Foreskin melanocyte (primary cell): ENCODE measurements at places on chromosomes 13 and 19.

DNA sequence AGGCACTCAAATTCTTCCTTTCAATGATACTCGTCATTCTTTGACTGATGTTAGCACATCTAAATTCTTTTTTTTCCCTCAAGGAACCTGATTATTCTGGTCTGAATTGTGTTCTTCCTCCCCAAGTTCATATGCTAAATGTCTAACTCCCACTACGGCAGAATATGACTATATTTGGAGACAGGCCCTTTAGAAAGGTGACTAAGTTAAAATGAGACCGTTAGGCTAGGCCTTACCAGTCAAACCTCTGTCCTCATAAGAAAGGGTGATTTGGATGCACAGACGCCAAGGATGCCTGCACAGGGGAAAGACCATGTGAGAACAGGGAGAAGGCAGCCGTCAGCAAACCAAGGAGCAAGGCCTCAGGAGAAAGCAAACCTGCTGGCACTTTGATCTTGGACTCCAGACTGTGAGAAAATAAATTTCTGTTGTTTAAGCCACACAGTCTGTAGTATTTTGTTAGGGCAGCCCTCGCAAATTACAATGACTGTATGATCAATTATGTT is 13.1 kb upstream of the FOXO1 start:
- DNase-seq, result no peak

DNA sequence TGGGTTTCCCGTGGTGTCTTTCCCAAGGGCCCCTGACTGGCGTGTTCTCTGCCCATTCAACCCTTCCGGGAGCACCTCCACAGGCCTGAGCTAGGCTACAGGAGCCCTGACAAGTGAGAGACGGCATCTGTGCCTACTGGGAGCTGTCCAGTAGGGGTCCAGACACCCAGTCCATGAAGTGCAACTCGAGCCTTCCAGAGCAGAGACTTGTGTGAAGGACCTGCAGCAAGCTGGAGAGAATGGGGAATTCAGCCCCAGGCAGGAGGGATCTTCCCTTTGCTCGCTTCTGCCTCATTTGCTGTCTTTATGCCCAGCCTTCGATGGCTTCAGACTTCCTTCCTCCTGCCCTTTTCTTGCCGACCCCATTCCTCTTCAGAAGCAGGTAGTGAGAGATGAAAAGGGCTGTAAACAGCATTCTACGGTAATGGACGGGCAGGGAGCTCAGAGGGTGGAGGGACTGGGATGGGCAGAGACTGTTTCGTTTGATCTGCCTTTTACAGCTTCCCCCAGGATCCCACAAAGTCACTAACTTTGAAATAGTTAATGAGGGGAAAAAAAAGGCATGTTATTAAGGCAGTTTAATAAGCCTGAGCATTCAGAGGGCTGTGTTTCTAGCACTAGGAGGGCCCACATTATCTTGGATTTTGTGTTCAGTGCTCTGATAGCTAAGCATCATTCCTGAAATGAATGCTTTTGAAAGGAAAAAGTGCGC is 327.6 kb downstream of the FGF9 start:
- DNase-seq, result no peak

DNA sequence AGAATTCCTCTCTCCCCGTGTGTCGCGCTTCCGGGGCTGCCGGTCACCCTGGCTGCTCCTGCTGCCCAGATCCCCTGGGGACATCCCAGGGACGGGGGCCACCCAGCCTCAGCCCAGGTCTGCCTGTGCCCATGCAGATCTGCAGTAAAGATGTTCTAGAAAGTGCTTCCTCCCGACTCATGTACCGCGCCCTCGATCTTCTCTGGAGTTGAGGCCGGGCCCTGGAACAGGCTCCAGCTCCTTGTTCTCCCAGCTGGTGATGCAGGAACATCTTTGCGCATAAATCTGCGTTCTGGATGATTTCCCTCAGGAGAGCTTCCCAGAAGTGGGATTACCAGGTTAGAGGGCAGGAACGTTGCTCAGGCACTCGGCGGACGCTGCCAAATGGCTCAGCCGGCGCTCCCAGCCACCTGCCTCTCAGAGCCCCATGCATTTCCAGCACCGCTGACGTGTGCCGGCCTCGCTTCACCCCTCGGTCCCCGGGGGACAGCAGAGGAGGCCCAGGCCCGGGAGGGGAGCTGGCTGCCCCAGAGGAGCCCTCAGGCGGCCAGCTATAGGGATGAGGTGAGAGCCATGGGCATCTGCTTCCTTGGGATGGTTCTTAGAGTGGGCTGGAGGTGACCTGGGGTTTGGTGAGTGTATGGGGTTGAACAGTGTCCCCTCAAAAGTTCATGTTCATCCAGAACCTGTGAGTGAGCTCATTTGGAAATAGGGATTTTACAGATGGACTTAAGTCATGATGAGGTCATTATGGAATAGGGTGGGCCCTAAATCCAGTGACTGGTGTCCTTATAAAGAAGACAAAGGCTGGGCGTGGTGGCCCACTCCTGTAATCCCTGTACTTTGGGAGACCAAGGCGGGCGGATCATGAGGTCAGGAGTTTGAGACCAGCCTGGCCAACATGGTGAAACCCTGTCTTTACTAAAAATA is 42.6 kb downstream of the CRTC1 start:
- DNase-seq, result no peak

- DNase-seq, result no peak
These were observed 2.1 kb downstream of the P2RY11 start for GRCh38 chr19:10113592-10113963.

DNA sequence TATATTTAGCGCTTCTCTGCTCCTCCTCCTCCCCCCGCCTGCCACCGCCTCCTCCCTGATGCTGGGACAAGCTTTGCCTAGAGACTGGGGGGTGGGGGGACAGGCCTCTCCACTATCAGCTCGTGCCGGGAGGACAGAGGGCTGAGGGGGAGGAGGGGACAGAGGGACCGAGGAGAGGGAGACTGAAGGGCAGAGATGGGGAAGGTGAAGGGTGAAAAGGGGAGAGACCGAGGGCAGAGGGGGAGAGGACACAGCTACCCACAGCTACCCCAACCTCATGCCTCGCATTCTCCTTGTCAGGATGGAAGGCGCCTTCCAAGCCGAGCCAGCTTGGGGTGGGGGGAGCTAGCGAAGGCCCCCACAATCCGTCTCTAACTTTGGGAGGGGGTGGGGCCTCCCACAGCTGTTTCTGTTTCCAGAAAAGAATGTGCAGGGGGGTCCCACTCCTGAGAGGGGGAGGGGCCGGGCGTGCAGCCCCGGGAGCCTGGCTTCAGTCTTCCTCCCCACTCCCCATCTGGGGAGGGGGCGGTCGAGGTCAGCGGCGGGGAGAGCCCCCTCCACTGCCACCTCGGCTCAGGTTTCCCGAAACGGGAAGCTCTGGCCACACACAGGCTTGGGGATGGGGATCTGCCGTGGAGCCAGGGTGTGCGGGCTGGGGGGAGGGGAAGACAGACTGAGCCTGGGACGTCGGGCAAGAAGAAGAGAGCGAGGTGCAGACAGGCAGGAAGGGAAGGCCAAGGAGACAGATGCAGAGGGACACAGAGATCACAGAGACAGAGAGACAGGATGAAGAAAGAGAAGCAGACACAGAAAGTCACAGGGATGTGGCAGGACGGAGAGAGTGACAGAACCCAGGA is 1.6 kb downstream of the DACT3 start:
- no peak for DNase-seq

GRCh38 chr19:35509861-35510625 is 3.4 kb downstream of the DMKN start:
- DNase-seq, result peak; percentile 26

GRCh38 chr13:48009284-48009683 is 8.2 kb upstream of the SUCLA2 start:
- peak; percentile 6 for DNase-seq

DNA sequence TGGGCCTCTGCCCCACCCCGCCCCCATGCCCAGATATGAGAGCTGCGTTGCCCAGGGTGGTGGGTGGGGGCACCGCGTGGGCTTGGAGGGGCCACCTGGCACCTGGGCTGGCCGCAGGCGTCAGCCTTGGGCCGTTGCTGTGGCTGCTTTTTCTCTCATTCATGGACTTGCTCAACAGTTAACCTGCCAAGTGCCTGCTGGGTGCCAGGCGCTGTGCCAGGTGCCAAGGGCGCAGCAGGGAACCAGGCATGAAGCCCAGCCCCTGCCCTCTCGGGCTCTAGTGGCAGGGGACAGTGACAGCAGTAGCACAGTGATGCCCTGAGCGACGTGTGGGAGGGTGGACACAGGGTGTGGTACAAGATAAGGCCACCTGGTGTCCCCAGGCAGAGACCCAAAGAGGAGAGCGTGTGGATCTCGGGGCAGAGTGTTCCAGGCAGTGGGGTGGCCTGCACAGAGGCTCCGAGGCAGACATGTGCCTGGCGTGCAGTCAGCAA is 28.1 kb downstream of the DHX34 start:
- DNase-seq, result no peak
